ENCODE measurements at places on chromosomes 2 and 18. TPM values are rescaled to one million over a fixed set of nuclear protein-coding genes. Genes with fewer than 3 reads are reported as not detected.

GRCh38 chr2:172674968-172675303 is 60.7 kb upstream of the RAPGEF4 start:
- DNase-seq = no peak

- no peak for DNase-seq
Measured at GRCh38 chr2:53752385-53752784, 15.2 kb upstream of the CHAC2 start.

DNA sequence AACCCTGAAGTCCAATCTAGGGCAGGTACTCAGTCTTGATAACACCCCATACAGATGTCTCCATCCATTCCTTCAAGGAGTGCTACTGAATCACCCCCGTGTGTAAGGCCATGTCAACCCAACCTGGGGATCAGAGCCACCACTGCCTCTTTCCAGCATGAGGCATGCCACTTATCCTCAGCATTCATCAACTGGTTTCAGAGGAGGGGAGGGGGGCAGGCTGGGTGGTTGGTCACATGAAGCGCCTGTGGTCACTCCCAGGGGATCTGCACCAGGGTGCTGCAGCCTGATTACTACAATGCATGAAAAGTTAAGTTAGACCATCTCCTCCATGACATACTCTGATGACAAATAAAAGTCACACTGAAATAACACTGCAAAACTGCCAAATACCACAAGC is 65.0 kb downstream of the UXS1 start:
- DNase-seq = no peak

GRCh38 chr2:169738566-169739229 is 5.1 kb downstream of the KLHL23 start:
- no peak for DNase-seq

The POTEI gene
- total RNA-seq = not detected

The PLGLB1 gene
- total RNA-seq = not detected

GRCh38 chr2:148623086-148623485 is 21.5 kb upstream of the EPC2 start:
- no peak for DNase-seq

The CDKL4 gene
- 0.22 TPM for total RNA-seq

The FAM110C gene
- 0.39 TPM for total RNA-seq

The RTP5 gene
- not detected for total RNA-seq

GRCh38 chr2:8343031-8343430 is 338.8 kb upstream of the ID2 start:
- DNase-seq = no peak

DNA sequence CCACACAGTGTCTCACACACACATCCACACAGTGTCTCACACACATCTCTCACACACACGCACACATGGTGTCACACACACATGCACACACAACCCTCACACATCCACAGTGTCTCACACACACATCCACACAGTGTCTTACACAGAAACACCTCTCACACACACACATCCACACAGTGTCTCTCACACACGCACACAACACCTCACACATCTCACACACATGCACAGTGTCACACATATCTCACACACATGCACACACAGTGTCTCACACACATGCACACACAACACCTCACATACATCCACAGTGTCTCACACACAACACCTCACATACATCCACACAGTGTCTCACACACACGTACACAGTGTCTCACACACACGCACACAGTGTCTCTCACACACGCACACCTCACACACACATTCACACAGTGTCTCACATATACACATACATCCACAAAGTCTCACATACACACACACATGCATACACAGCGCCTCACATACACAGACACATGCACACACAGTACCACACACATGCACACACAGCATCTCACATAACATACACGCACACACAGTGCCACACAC is 473.9 kb upstream of the HS6ST1 start:
- no peak for DNase-seq

DNA sequence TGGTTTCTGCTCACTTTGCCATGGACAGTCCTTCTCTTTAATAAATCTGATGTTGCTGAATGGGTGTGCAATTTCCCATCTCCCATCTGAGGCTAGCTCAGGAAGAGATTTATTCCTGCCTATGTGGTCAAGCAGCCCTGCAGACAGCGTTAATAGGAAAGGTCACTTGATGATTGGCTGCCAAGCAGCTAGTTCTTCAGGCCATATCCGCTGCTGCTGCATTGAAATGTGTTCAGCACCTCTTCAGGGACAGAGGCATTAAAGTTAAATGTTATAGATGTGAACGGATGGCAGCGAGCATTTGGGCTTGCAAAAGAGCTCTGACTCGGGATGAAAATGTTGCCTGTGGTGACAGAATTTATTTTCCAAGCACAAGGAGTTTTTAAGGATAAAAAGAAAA is 474.2 kb downstream of the PIK3C3 start:
- DNase-seq = no peak

DNA sequence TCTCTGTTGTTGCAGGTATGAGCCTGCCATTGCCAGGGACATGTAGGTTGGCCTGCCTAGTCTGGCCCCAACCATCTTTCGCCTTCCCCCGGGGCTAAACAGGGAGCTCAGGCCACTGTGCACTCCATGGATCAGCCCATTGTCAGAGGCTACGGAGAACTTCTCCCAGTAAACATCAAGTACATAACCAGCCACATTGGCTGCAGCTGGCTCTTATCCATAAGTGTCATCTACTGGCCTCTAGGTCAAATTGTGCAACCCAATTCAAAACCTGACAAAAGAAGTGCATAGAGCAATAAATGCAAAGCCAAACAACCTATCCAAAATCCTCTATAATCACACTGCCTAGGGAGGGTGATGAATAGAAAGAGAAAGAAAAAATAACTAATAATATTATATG is 418.1 kb upstream of the DCC start:
- DNase-seq = no peak

DNA sequence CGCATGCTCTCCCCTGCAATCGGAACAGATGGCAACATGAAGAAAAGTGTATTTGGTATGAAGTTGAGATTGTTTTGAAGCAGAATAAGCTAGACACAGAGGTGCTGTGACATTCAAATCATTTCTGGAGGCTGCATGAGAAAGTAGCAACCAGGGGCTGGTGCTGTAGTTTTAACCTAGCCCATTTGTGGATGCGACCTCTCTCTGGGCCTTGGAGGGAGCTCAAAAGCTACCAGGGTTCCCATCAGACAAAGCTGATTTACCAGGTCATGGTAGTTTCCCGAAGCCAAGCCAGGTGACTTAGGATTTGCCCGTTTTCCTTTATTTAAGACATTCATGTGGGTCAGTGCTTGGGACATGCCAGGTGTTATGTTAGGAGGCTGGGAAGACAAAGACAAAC is 77.5 kb downstream of the CIB4 start:
- DNase-seq = no peak

DNA sequence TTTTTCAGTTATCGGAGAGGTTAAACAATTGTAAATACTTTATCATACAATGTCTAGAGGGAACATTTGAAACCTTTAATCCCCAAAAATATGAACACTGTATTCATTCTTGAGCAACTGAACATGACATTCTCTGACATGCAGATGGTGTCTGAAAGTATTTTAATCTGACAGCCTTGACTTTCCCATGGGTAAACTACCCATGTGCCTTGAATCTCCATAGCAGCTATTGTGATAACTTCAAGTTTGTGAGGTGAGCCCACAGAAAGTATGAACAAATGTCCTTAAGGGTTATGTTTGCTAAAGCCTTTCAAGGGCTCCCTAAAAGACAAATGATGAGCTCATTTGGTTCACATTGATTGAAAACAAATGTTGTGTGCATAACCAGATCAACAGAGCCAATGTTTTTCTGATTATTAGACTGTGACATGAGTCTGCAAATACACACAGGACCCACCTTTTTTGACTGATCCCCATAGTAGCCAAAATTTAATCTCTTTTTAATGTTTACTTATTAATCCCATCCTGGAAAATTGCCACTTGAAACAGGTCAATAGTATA is 1326.0 kb downstream of the LRP1B start:
- DNase-seq = no peak
